ENCODE measurements at places on chromosomes 5 and 9.

- no peak for DNase-seq
Measured at GRCh38 chr9:109026306-109026705, 13.0 kb upstream of the CTNNAL1 start.

- no peak for DNase-seq
Measured at GRCh38 chr9:35311891-35312639, 150.3 kb downstream of the UNC13B start.

DNA sequence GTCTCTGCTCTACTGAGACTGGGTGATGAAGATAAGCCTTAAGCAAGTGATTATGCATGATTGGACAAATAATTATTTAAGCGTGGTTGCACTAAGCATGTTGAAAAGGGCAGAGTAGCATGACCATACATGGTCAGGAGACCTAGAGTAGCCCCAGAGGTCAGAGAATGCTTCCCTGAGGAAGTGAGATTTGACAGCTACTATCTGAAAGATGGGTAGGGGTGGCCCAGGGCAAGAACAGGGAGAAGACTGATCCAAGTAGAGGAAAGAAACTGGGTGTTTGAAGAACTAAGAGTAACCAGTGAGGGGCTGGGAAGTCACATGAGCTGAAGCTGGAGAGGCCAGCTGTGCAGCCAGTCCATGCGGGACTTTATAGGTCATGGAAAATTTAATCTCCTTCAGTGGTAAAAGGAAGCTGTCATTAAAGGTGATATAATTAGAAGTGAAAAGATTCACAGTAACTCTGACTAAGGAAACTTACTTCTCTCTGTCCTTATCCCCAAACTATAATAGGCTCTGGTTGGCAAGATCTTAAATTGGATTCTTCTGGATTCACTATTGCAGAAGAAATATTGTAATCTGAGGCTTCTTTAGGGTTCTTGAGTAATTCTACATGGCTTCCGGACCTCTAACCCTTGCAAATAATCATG, 35.2 kb downstream of the YIPF5 start:
- no peak for DNase-seq

DNA sequence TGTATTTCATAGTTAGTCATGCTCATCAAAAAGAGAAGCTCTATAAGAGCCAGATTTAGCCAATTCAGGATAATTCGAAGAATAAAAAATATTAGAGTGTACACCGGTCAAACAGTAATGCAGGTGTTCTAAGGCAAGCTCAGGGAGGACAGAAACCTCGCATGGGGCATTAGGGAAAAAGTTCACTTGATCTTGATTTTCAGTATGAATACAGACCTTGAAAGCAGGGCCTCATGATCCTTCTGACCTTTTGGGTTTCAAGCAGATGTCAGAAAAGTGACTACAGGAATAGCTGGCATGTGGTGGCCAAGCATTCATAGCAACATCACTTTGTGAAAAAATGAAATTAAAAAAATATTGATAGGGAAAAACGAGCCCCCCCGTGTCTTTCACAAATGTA, 394.9 kb downstream of the KIF4B start:
- DNase-seq = no peak

DNA sequence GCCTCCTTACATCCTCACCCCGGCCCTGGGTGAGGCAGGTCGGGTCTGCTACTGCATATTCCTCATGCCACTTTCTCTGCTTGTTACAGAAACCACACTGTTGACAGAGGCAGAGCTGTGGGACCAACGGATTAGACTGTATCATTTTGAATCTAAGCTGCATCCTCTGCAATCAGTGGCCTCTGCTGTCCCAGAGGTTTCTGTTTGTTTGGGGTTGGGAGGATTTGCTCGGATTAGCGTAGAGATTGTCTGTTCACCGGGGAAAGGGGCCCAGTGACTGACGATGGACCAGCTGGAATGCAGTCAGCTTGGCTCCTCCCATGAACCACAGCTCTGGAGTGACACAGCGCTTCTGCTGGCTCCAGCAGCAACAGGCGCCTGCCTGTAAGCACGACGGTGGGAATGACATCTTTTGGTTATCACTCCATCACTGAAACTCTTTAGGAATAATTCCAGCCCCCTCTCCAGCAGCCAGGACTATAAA, 37.3 kb upstream of the ADRA1B start:
- no peak for DNase-seq

- no peak for DNase-seq
Measured at GRCh38 chr9:2709645-2710101, 7.6 kb upstream of the KCNV2 start.

- DNase-seq = no peak
Measured at GRCh38 chr5:166024970-166025369, 2266.5 kb upstream of the WWC1 start.

- DNase-seq = no peak
Measured at GRCh38 chr9:92165484-92165883, 50.3 kb upstream of the SPTLC1 start.

GRCh38 chr5:59583151-59583809, 310.2 kb downstream of the PDE4D start:
- DNase-seq = no peak

DNA sequence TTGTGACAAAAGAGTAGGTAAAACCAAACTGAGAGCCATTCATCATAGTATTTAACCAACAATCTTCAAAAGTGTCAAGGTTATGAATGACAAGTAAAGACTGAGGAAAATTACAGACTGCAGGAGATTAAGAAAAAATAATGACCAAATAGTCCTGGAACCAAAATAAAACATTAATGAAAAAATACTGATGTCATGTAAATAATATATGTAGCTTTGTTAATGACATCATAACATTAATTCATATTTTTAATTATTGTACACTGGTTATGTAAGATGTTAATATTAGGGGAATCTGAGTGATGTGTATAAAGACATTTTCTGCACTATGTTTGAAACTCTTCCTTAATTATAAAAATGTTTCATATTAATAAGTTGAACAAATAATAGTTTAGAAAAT, 436.7 kb downstream of the CYLC2 start:
- no peak for DNase-seq

All from CD4-positive, alpha-beta T cell treated with Interleukin-15 for 4 hours (primary cell).